MCF 10A (cell line): ENCODE measurements at places on chromosomes 5 and 9.

DNA sequence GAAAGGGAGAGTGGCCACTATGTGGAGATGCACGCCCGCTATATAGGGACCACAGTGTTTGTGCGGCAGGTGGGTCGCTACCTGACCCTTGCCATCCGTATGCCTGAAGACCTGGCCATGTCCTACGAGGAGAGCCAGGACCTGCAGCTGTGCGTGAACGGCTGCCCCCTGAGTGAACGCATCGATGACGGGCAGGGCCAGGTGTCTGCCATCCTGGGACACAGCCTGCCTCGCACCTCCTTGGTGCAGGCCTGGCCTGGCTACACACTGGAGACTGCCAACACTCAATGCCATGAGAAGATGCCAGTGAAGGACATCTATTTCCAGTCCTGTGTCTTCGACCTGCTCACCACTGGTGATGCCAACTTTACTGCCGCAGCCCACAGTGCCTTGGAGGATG, 19.8 kb downstream of the RGMB start:
- DNase-seq = no peak

GRCh38 chr9:100714372-100715099, 136.7 kb downstream of the CAVIN4 start:
- DNase-seq = peak; percentile 77

GRCh38 chr9:68731857-68732256, 26.8 kb downstream of the PIP5K1B start:
- DNase-seq = no peak

GRCh38 chr9:5909976-5910375, 19.3 kb downstream of the MLANA start:
- peak; percentile 8 for DNase-seq

DNA sequence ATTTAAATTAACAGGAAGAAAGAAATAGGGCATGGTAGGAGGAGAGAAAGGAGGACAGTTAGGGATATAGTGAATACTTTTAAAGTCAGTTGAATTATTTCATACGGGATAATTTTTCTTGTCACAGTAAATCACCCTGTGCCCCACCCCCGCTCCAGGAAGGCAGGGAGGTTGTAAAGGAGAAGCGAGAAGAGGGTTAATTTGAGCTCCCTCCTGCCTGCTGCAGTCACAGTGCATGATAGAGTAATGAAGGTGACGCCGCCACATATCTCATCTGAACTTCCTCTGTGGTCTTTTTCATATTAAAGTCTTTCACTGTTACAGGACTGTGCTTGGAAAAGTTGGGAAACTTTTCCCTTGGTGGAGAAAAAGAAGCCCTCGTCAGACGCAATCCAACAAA, 896 bp upstream of the PCSK5 start:
- DNase-seq = no peak

DNA sequence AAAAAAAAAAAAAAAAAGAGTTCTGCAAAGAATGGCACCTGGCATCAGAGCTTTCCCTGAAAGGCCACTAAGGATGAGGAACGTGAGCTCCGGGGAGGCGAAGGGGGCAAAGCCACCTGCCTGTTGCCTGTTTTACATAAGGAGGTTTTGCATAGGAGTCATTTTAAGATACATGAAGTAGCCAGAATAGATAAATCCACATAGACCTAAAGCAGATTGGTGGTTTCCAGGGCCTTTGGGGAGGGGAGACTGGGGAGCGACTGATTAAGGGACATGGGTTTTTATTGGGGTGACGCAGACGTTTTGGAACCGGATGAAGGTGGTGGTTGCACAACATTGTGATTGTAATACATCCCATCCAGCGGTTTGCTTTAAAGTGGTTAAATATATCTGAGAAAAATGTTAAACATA, 7.1 kb downstream of the NEK6 start:
- DNase-seq = peak; percentile 71

GRCh38 chr5:170482511-170482910, 21.3 kb upstream of the KCNIP1 start:
- DNase-seq = no peak

DNA sequence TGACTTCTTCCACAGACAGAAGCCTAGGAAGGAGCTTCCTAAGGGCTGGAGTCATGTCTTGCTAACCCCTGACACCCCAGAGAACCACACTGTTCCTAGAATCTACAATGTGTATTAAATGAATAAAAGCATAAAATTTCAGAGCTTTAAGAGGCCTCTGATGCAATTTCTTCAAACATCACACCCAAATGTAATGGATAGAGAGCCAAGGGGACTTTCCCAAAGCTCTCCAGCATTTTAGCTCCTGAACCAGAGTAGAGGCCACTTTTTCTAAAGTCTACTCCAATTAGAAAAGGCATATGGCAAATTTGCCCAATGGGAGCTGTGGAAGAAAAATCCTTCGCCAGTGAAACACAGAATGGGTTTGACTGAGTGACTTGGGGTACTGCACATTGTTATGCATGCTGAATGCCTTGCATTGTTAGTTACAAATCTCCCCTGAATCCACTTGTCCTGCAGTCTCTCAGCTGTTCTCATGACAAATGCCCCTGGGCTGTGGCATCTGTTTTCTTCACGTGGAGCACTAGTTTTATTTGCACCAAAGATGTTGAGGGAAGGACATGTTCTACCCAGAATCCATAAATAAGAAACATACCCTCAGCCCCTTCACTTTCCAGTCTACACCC, 334.0 kb downstream of the ASTN2 start:
- DNase-seq = no peak

GRCh38 chr5:119269061-119269944, 86.5 kb upstream of the TNFAIP8 start:
- peak; percentile 51 for DNase-seq

GRCh38 chr5:176389135-176390123, 878 bp downstream of the HIGD2A start:
- DNase-seq = no peak

DNA sequence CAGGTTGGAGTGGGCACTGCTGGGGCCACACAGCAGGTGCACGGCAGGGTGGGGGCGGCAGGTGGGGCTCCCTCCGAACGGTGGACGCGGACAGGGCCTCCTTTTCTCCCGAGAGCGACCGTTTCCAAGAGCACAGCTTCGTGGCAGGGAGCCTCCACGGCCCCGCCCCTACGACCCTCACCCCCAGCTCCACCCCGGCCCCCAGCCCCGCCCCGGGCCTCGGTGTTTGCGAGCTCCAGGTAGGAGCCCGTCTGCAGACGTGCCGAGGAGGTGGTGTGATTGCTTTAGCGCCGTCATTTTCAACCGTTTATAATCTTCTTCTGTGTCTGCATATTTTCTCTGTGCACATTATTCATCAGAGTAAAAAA, 8.8 kb downstream of the GRIN1 start:
- no peak for DNase-seq

GRCh38 chr5:121797681-121798518, 53.8 kb upstream of the FTMT start:
- no peak for DNase-seq

DNA sequence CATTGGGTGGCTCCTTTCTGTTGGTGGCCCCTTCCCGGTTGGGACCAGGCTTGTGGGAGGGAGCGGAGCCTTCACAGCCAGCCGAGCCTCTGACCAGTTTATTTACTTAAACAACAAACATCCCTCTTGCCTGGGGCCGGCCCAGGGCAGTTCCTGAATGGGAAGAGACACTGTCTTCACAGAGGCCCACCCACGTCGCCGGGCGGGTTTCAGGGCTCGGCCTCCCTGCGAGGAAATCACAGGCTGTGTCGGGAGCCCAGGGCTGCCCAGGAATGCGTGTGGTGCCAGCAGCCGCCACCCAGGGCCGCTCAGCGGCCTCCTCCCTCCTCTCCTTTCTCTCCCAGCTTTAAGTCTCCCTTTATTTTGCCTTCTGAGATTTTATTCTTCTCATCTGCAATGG, 132.5 kb downstream of the HSD17B3 start:
- DNase-seq = peak; percentile 21

- peak; percentile 91 for DNase-seq
Measured at GRCh38 chr9:127130661-127131538, 8.5 kb upstream of the ANGPTL2 start.

DNA sequence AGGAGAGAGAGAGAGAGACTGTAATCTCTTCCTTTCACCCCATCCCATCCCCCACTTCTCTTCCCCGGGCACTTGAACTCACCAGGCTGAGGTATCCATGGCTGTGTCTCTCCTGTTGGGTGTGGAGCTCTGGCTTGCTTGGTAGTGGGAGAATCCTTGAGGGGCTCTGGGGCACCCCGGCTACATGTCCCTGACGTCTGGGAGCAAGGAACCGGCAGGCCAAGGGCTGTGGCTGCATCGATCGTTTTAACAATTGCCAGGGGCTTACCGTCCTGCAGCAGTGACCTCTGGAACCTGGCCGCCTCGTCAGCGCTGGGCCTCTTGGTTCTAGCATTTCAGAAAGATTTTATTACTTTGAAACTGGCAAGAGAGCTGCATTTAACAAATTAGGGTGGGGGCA, 30.0 kb downstream of the FGF18 start:
- no peak for DNase-seq

- no peak for DNase-seq
Measured at GRCh38 chr5:27876071-27876470, 837.7 kb upstream of the CDH9 start.

DNA sequence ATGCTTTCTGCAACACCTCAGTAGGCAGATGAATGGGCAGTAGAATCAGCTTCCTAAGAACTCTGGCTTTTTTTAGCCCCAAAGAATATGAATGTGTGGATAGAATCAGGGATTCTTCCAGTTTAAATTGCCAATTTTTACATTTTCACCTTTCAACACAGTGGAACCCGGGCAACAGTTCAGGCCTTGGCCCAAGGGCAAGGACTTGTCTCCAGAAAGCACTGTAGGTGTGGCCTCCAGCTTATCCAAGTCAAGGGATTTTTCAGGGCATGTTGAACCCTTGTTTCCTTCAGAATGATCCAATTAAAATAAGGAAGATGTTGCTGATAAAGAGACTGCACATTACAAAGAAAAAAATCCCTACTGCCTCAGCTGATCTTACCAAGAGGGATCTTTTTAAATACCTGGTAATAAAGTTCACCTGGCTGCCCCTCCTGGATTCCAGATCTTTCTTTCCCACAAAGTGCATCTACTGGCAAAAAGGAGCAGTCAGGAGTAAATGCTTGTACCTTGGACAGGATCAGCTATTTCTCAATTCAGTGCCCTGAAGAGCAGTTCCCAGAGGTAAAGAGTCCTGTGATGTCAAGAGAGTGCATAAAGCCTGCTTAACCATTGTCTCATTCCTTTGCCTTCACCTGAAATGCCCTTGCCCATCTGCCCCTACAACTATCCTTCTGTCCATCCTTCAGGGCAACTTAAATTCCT, 80.1 kb upstream of the PLPP6 start:
- no peak for DNase-seq

DNA sequence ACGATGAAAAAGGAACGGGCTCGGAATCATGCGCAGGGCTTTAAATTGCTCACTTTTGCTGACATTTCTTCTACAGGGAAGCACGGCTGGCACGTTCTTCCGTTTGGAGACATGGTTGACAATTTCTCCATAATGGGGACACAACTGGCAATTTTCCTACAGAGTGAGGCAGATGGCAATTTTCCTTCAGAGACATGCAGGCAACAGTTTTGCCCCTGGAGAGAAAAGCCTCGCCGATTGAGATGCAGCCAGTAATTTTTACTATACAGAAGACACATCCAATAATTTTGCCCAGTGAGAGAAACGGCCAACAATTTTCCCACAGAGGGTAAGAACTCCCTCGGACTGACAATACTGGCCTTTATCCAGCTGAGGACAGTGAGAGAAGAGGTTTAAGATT, 90.9 kb upstream of the GPR151 start:
- no peak for DNase-seq

- no peak for DNase-seq
Measured at GRCh38 chr9:33393581-33393980, 8.8 kb downstream of the AQP7 start.

GRCh38 chr5:67050635-67051034, 146.0 kb downstream of the CD180 start:
- no peak for DNase-seq

- peak; percentile 51 for DNase-seq
Measured at GRCh38 chr5:79974886-79975285, 16.2 kb downstream of the MTX3 start.

DNA sequence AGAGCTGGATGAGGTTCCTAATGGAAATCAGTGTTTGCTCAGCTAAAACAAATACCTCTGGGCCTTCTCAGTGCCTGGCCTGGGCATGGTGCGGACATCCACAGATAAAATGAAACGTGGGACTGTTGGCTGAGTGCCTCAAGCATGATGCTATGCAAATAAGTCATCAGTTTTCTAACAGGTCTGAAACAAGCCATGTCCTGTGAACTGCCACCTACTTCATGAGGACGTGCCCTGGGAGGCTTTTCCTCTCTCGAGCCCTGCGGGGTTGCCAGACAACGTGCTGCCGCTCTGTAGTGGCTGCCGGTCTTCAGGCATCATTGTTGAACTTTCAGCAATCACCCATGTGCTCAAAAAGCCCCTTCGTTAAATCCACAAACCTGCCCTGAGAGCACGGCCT, 240.4 kb upstream of the IRX2 start:
- DNase-seq = no peak

GRCh38 chr9:80995759-80996158, 693.6 kb downstream of the TLE1 start:
- DNase-seq = peak; percentile 20

GRCh38 chr5:5886812-5887486, 464.5 kb downstream of the ICE1 start:
- DNase-seq = no peak

DNA sequence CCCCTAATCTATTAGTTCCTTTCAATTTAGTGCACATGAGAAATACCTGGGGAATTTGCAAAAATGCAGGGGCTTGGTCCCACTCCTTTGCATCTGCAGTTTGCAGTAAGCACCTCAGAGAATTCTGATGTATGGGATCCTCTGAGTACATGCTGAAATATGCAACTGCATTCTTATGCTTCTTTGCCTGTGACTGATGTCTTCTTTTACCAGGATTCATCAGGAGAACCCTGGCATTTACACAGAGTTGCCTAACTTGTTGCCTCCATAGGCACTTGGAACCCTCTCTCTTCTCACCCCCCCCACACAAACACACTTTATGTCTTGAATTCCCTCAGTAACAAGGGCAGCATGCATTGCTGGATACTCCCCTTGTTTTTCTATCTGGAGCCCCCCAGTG, 173.1 kb downstream of the KDM4C start:
- DNase-seq = peak; percentile 35
